ENCODE measurements at places on chromosomes 3 and 15.

GRCh38 chr3:191119415-191120295 is 79.4 kb upstream of the OSTN start:
- H3K36me3 ChIP-seq = no peaks in the 10 kb centered on the region
- DNase-seq = no peak
- no peaks in the 10 kb centered on the region for H3K27me3 ChIP-seq
- no peak overlapping the region for H3K4me3 ChIP-seq

DNA sequence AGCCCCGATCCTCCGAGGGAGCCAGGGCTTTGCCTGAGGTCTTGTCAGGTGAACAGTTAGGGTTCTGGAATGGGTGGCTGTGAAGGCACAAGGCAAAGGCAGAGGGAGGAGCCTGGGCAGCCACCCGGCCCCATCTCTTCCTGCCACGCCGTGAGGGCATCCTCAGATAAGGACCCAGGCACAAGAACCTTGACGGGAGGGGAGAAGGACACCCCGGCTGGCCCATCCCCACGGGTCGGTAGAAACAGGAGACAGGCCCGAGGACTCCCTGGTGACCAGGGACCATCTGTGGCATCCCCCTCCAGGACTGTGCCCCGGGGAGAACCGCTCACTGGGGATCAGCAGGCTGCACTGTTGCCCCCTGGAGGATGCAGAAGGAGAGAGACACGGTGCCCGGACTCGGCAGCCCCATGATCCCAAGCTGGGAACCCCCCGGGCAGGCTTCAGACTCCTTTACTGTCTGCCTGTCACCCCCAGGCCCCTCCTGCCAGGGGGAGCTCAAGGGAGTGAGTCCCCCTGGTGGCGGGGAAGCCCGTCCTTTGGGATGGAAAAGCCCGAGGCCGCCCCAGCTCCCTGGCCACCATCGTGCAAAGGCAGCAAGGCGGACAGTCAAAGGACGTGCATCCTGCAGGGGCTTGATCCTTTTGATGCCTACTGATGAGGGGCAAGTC is 12.3 kb upstream of the PCSK6 start:
- no peak for DNase-seq
- H3K27ac ChIP-seq = no peak overlapping the region
- no peaks in the 10 kb centered on the region for H3K36me3 ChIP-seq
- H3K4me3 ChIP-seq = no peak overlapping the region

DNA sequence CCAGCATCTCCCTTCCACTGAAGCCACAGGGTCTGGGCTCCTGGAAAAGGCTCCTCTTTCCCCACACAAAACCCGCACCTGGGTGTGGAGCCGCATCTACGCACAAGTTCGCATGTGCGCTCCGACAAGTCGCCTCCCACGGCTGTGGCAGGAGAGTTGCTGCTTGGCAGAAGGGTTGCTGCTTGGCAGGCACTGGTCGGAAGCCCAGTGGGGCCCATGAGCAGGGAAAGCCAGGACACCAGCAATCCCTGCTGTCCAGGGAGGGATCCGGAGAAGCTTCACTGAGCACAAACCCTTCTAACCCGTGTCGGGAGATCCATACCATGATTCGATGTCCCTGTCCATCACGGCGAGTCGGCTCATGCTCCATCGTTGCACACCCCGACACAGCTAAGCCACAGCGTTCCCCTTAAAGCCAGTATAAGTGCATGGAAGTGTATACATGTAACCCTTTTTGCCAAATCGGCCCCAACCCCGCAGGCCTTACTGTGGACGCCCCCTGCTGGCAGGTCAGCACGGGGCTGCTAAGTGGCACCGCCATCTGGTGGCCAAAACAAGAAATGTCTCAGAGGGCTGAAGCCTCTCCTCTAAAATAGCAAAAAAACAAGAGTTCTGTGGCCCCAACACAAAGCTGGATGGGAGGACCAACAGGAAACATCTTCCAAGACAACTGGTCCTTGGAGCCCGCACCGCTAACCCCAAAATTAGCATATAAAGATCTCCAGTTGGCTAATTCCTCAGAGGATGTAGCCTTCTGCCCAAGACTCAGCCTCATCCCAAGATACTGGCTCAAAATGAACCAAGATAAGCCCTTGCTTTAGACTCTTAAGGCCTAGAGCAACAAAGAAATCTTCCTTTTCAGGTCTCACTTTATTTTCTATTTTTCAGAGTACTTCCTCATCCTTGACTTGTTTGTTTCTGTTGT is 8.3 kb downstream of the ANKRD63 start:
- H3K4me3 ChIP-seq = no peak overlapping the region
- no peaks in the 10 kb centered on the region for H3K36me3 ChIP-seq
- H3K27me3 ChIP-seq = peaks cover 13% of the 10 kb centered on the region
- peak; percentile 92 for DNase-seq

DNA sequence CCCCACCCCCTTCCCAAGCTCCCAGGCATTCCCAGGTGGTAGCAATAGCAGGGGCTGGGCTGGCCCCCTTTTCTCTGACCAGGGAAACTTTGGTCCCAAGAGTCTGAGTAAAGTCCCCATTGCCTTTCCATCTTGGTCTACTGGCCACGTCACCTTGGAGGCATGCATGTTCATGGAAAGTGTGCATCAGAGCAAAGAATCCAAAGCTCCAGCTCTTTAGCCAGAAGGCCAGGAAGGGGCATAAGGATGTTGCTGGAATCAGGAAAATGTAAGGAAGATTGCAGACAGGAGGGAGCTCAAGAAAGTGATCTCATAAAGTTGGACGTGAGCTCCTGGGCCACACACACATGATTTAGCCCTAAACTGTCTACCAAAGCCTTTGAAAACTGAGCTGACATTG is 63.6 kb downstream of the KBTBD12 start:
- no peaks in the 10 kb centered on the region for H3K4me1 ChIP-seq
- H3K4me3 ChIP-seq = no peak overlapping the region
- H3K27me3 ChIP-seq = peaks cover 45% of the 10 kb centered on the region
- H3K36me3 ChIP-seq = no peaks in the 10 kb centered on the region

GRCh38 chr3:172595664-172596393 is 72.6 kb upstream of the TNFSF10 start:
- no peak overlapping the region for H3K27ac ChIP-seq
- H3K4me1 ChIP-seq = peaks cover 18% of the 10 kb centered on the region
- no peaks in the 10 kb centered on the region for H3K36me3 ChIP-seq
- no peaks in the 10 kb centered on the region for H3K27me3 ChIP-seq
- peak overlapping the region; percentile 36 for H3K4me3 ChIP-seq

- H3K4me3 ChIP-seq = peak within 1 kb of the TSS; percentile 95
- peak; percentile 71 for DNase-seq
- H3K27me3 ChIP-seq = no peaks in the 10 kb centered on the region
- H3K36me3 ChIP-seq = no peaks in the 10 kb centered on the region
Measured at GRCh38 chr15:47717036-47717612, at the start of gene SEMA6D. SEMA6D (plus strand) TSS chr15:47717505; CDS start chr15:47759799, 42,294 bp downstream.

All from mesothelial cell of epicardium (in vitro differentiated cells).